ENCODE measurements at places on chromosomes 5 and 9.

DNA sequence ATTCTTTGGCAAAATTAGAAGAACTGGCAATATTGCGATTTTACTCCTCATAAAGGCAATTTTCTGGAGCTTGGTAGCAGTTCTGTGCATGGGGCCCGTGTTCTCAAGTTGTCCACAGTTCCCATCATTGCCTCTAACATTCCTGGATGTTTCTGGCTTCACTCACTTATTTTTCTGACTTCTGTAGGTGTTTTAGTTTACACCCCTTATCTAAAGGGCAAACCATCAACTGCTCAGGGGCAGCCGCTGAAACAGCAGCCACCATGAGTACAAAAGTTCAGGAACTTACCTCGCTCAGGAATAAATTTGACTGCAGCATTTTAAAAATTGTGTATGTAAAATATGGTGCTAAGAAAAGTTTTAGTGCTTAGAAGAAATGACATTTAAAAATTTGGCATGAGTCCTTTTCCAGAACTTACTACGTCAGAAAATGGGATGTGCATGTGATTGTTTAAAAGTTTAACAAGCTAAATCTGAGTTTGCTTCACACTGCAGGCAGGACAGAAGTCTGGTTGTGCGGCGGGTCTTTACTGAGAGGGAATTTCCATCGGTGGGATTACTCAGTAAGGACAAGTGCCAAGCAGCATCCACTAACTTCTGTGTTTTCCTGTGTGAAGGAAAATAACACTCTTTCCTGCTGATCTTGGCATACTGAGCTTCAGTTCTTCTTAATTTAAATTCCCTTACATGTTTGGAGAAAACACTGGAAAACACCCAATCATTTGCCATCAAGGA lies 261.7 kb downstream of the MAT2B start:
- no peak for DNase-seq

DNA sequence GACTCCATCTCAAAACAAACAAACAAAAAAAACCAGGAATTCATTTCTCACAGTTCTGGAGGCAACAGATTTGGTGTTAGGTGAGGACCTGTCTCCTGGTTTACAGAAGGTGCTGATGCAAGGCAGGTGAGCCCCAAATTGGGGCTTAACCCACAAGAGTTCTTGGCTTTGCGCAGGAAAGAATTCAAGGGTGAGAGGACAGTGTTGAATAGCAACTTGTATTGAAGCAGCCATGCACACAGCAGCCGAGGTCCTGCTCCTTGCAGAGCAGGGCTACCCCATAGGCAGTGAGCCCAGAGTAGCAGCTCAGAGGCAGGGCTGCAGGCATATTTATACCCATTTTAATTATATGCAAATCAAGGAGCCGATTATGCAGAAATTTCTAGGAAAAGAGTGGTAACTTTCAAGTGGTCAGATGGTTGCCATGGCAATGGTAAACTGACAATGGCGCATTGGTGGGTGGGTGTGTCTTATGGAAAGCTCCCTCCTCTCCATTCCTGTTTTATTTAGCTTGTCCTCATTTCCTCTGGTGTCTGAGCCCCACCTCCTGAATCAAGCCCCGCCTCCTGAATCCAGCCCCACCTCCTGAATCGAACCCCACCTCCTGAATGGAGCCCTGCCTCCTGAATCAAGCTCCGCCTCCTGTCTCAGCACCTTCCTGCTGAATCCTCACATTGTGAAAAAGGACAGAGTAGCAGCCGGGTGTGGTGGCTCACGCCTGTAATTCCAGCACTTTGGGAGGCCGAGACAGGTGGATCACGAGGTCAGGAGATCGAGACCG lies 34.5 kb upstream of the COL5A1 start:
- DNase-seq, result no peak

DNA sequence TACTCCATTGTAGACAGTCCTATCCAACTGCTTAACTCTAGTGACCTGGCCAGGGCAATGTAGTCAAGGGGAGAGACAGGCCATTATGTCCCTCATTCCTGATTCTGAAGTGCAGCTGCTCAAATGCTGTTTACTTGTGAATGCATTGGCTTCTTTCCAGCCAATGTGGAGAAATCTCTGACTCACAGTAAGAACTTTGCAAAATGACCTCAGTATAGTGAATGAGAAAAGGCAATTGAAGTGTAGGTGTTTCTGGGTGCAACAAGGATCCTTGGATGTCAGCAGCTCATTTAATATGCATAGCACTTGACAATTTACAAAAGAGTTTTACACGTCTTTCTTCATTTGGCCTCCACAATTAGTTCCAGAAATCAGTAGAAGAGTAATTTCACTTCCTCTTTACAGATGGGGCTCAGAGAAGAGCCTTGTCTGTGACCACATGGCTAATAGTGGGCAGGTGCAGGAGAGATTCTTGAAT lies 367.2 kb downstream of the OSTF1 start:
- peak; percentile 36 for DNase-seq

DNA sequence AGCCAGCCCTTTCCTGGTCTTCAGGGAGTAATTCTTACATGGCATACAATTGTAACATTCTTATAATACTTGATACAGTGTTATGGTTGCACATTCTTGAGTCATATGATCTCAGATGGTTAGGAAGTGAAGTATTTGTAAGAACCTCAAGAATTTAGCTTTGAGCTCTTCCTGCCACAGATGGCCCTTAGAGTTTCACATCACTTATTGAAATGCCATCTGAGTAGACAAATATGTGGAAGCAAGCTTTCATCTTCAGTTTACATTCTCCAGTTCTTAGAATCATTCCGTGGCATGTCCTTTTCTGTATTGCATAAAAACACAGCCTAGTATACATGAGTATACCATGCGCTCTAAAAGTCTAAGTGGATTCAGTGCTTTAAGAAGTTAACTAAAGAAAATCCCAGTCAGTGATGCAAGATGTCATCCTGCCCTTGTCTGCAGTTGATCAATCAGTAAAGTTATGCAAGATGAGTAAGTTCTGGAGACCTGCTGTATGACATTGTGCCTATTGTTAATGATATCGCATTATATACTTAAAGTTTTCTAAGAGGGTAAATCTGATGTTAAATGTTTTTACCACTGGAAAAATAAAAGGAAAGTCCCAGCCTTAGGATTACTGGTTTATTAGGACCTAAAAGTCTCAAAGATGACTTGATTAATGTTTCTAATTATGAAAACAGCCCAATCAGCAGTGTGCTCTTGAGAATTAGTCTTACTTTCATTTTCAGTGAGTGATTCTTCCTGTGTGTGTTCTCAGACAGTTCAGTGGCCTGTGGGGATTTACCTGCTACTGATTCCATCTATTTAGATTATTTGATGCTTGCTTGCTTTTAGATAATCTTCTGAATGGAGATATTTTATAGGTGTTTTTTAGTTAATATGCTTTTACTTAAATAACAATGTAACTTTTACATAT lies 29.4 kb downstream of the RHOBTB3 start:
- no peak for DNase-seq

DNA sequence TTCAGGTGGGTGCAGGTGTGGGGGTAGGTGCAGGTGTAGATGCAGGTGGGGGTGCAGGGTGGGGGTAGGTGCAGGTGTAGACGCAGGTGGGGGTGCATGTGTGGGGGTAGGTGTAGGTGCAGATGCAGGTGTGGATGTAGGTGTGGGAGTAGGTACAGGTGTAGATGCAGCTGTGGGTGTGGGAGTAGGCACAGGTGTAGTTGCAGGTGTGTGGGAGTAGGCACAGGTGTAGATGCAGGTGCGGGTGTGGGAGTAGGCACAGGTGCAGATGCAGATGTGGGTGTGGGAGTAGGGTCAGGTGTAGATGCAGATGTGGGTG lies 94.6 kb downstream of the PHF2 start:
- DNase-seq, result no peak

GRCh38 chr9:135326141-135326540 lies 153.4 kb upstream of the PPP1R26 start:
- DNase-seq, result no peak

DNA sequence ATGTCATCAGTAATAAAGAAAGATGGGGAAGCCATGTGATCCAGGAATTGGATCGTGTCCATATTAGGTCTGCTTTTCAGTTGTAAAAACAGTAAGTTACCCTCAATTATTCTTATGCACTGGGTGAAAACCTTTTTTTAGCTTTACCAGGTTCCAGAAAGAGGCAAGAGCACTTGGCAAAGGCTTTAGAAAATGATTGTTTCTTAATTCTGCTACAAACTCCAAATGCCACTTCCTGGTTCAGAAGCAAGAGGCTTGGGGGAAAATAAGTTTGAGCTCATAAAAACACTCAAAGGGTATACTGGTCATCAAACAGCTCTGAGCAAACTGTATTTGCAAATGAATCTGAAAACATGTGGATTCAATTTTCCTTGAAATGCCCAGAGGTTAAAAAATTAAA lies 615.6 kb downstream of the EBF1 start:
- DNase-seq, result no peak

- no peak for DNase-seq
Measured at GRCh38 chr9:88302579-88303324, 85.5 kb upstream of the SPIN1 start.

GRCh38 chr9:122095010-122095767 lies 2.1 kb upstream of the TTLL11 start:
- DNase-seq, result peak; percentile 35

DNA sequence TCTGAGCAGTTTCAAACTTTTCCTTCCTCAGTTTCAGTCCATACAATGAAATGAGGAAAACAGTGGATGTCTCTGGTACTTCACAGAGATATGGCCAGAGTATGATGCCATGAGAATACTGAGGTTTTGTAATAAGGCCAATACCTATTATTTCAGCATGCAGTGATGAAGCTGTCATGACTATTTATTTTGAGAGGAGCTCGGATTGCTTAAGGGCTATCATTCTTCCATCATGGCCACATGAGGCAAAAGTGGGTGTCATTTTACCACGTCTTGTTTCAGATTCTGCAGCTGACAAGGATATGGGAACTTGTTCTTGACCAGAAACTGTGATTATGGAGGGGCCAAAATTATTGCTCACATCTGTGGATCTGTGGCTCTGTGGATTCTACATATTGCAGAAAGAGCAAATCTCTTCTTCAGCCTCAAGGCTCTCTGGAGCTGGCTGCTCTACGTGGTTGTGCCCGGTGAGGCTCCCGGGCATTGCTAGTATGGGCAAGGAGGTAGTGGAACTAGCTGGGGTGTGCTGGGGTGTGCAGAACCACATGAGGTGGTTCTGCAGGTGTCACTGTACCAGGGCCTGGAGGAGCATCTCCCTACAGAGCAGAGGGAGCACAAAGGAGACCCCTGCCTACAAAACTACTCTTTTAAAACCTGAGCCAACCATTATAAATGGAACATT lies 180.3 kb downstream of the SEMA6A start:
- no peak for DNase-seq

- no peak for DNase-seq
Measured at GRCh38 chr5:13994621-13995253, 50.2 kb upstream of the DNAH5 start.

DNA sequence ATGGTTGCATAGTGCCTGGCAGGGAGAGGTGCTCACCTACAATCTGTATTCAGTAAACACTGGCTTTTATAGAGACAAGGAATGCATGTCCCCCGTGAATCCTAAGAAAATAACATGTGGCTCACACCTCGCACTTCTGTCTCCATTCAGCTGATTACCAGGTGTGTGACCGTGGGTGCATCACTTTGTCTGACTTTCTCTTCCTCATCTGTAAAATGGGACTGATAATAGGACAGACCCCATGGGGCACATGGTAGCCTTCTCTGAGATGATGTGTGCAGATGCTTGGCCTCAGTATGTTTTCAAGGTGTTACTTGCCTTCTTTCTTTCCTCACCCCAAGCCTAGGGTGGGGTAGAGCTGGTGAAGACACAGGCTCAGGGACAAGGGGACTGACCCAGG lies 6.3 kb downstream of the CXXC5 start:
- DNase-seq, result no peak

DNA sequence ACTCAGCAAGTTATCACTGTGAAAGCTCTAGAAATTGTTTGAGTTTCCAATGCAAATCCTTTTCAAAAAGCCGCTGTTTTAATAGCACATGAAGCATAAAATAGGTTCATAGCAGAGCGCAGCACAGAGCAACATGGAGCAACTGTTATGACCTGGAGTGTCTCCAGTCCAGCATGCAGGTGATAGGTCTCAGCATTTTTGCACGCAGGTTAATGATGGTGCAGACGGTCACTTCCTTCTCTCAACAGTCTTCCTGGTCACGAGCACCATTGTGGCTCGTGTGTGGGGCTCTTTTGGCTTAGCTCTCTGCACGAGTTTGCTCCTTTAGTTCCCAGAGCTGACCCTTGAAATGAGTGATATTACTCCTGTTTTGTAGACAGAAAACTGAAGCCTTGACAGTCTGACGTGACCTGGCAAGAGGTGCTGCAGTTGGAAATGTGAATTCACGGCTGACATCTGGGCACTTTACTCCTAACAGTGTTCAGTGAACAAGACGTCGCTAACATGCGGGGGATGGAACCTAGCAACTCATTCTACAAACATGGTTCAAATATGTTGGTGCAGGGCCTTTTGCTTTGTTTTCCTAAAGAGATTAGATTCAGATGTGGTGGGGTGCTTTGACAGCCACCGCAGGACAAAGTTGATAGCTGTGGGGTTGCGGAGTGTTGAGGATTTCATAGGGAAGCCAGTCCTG lies 10.0 kb downstream of the TENT4A start:
- DNase-seq, result no peak

DNA sequence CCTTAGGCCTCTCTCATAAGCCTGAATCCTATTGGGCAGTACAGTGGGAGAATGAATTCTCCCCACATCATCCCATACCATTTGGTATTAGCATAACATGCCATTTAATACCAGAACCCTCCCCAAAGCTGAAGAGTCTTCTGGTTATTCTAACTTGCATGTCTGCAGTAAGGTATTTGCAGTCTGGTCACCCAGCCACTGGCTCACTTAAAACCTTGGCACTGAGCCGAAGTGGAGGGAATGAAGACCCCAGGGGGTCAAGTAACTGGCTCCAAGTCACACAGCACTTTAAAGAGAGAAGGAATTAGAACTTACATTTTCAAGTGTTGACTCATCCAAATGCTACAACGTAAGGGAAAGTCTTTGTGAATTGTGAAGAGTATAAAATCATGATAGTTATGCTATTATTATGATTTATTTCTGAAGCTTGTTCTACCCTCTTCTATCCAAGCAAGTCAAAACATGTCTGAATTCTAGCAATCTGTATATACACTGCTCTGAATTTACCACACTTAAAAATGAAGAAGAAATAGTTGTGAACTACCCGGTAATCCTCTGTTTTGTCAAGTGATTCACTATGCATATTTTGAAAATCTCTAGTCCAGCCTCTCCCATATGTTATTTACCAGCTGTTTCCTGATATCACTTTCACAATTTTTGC lies 28.5 kb downstream of the GLRA1 start:
- no peak for DNase-seq

GRCh38 chr5:163108351-163108750 lies 329.0 kb upstream of the CCNG1 start:
- DNase-seq, result no peak

GRCh38 chr5:68420476-68421344 lies 205.2 kb downstream of the PIK3R1 start:
- DNase-seq, result no peak

- peak; percentile 21 for DNase-seq
Measured at GRCh38 chr5:172187118-172188032, 649 bp downstream of the STK10 start.

GRCh38 chr5:118052503-118052902 lies 935.8 kb downstream of the DTWD2 start:
- no peak for DNase-seq

GRCh38 chr5:33037076-33037475 lies 326.0 kb downstream of the NPR3 start:
- no peak for DNase-seq
